ENCODE measurements at places on chromosomes 3 and 15. TPM values are rescaled to one million over a fixed set of nuclear protein-coding genes. Genes with fewer than 3 reads are reported as not detected.

CHSY1 gene
- total RNA-seq, result 11.7 TPM

LRRC2 gene
- total RNA-seq, result 2.0 TPM

FOXL2NB gene
- under 0.01 TPM for total RNA-seq

HTR3E gene
- not detected for total RNA-seq

HYKK gene
- 0.70 TPM for total RNA-seq

All from smooth muscle cell of the coronary artery (primary cell).